ENCODE measurements at places on chromosomes 3 and 15.

- peak; percentile 2 for DNase-seq
Observed at GRCh38 chr15:91338766-91339165, 238.7 kb downstream of the SV2B start.

- no peak for DNase-seq
Observed at GRCh38 chr15:96977886-96978285, 647.4 kb downstream of the NR2F2 start.

- peak; percentile 28 for DNase-seq
Observed at GRCh38 chr15:92123962-92124656, 269.6 kb upstream of the ST8SIA2 start.

DNA sequence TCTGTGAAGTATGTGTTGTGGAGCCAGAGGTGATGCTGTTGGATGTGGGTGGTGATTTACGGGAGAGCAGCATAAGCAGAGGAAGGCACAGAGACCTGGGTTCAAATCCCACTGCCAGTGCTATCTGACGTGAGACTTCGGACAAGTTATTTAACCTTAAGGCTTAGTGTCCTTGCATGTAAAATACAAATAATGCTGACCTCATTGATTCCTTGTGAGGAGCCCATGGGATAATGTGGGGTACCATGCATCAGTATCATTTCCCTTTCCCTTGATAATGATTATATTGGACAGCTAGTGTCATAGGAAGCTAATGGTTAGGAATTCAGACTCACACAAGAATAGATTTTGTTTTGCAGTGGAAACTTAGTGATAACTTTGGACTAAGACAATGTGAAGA is 141.6 kb downstream of the SLCO3A1 start:
- no peak for DNase-seq

DNA sequence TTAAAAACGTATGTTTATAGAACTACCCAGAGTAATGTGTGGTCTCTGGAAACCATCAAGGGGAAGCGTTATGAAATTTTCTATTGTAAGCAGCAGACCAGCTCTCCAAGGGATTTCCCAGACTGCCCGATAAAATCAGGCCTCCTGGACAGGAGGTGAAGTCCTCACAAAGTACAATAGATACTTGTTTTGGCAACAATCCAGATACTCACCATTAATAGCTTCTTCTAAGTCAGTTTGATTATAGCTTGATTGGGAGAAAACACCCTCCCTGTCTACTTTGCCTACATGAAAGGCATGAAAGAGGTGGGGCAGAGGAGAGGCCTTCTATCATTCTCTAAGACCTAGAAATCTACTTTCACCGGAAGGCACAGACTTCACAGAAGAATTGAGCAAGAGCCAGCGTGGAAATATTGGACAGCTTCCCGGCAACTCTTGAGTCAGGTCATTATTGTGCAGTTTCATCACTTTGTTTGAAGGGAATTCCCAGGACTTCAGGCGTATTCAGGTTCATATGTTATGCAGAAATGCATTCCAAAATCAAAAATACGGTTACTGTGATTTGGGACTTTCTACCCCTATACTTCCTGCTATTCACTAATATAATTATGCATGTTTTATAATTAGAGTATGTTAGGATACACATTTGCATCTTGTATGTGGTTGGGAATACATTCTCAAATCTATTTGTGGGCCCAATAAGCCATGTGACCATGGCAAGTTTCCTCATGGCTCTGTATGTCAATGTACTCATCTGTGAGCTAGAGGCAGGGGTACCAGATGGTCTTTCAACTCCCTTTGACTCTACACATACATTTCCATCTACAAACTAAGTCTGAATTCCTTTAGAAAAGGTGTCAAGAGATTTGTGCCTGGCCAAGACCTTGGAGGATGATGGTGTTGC is 103.5 kb downstream of the CD47 start:
- peak; percentile 91 for DNase-seq

- DNase-seq: no peak
Observed at GRCh38 chr3:9750556-9751411, 1.0 kb downstream of the OGG1 start.

- DNase-seq: no peak
Observed at GRCh38 chr3:159727506-159727905, 261.1 kb upstream of the IL12A start.

GRCh38 chr3:15633159-15633558 is 31.6 kb downstream of the BTD start:
- no peak for DNase-seq

GRCh38 chr3:124221422-124221821 is 229.5 kb upstream of the ROPN1 start:
- peak; percentile 4 for DNase-seq

- DNase-seq: no peak
Observed at GRCh38 chr3:133872161-133872560, 23.5 kb downstream of the RAB6B start.

DNA sequence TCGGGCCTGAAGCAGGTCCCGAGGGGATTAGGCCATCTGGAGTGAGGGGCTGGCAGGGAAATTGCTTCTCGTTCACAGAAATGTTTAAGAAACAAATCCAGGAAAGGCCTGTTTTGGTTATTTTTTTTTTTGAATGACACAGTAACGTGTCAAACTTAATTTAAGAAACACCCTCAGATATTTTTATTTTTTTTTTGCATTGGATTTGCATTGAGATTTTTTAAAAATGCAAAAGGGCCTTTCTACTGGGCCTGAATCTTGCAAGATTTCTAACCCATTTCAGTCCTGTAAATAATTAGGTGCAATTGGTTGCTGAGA is 25.0 kb upstream of the KLF13 start:
- DNase-seq: no peak

DNA sequence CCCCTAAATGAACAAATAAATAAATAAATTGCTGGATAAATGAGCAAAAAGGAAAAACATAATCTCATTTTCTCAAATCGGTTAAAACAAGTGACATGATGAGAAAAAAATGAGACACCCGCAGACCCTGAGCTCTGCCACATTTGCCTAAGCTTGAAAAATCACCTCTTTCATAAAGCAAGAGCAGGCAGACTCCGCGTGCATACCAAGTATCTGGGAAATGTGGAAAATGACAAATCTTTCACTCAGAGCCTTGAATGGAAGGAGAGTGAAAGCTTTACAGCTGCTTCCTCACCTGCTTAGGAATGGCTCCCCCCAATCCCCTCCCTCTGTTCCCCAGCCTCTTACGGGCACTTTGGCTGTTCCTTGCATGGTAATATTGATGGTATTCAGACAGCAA is 355.5 kb upstream of the SUCLG2 start:
- DNase-seq: no peak

GRCh38 chr3:134077649-134078161 is 48.0 kb upstream of the SLCO2A1 start:
- no peak for DNase-seq

GRCh38 chr3:122100591-122101463 is 45.7 kb downstream of the CD86 start:
- DNase-seq: peak; percentile 30

DNA sequence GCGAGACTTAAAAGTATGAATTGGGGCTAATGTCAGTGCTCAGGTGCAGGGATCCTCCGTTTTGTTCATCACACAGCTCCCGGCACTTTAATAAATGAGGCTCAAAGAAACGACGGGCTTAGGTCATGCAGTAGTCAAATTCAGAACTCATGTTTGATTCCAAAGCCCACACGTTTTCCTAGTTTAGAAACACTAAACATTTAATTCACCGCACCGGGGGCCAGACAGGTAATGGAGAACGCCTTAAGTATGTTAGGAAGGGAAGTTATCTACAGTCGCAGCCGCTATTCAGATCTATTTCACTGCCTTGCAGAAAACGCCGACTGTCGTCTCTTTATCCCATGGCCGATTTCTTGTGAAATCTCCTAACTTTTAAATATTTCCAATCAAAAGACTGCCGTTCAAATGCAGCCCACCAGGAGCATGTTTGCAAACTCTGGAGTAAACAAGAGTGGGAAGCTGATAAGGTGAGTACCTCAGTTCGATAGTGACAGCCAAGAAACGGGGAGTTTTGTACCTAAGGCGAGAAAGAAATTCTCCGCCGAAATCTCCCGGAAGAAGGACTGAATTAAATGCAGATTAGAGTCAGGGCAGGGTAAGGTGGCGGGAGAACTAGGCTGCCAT is 569 bp downstream of the HIGD2B start:
- peak; percentile 6 for DNase-seq

DNA sequence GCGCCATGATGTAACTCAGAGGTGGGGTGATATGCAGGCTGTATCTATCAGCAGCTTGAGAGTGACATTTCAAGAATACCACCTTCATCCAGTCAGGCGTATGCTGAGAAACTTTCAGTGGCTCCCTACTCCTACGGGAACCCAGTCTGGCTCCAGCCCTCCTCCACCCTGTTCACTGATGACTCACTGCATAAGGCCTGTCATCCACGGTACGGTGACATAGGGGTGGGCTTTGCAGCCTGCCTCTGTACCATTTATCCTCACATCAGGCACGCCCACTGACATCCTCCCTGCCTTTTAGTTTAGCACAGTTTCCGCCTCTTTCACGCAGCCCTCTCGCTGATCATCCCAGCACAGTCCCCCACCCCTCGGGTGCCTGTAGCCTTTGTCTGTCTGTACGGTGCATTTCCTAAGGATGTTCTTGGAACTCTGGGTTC is 11.7 kb downstream of the PXYLP1 start:
- no peak for DNase-seq

GRCh38 chr3:126668450-126669401 is 13.8 kb upstream of the TXNRD3 start:
- DNase-seq: no peak

DNA sequence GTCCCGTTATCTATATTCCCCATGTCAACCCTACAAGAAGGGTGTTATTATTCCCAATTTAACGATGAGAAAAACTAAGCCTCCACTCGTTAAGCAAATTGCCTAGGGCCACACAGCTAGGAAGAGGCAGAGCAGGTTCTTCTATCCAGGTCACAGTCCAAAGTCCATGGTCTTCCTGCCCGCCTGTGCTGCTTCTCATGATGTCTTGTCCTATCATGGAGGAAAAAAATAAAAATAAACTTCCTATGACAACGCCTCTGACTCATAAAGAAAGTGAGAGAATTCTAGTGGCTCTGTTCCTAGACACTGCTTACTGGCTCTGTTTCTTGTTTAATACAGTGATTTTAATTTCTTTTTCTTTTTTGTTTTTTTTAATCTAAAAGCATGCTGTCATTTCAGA is 9.7 kb downstream of the COL8A1 start:
- no peak for DNase-seq

DNA sequence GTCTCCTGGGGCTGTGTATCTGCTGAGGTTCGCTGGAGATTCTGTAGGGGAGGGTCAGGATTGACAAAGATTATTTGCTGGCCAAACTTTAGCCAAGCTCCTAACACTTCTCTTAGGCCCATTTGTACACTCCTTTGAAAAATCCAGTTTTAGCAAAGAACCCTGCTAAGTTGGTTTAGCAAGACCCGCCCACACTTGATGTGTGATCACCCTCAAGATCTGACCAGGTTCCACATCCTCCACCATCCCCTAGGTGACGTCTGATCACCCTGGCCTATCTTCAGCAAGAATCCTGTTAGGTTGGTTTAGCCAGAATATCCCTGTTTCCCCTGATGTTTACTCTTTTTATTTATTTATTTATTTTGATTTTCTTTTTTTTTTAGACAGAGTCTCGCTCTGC is 14.8 kb upstream of the SLC35G2 start:
- no peak for DNase-seq

- DNase-seq: peak; percentile 56
Observed at GRCh38 chr15:22930782-22931484, 49.2 kb downstream of the CYFIP1 start.

GRCh38 chr3:63709576-63709975 is 57.1 kb downstream of the SNTN start:
- DNase-seq: no peak

- DNase-seq: no peak
Observed at GRCh38 chr15:22850055-22850454, 11.6 kb downstream of the NIPA2 start.

DNA sequence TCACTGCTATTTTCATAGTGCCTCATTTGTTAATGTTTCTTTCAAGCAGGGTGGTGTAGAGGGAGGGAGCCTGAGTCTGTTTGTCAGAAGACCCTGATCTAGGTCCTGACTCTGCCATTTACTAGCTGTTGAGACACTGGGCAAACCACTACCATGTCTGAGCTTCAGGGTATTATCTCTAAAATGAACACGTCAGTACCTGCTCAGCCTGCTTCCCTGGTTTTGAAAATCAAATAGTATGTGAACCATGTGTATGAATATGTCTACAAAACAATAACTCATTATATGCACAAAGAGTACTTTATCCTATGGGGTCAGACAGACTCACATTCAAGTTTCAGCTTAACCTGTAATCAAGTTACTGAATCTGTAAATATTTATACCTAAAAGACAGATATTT is 25.1 kb downstream of the SYNPR start:
- peak; percentile 60 for DNase-seq

GRCh38 chr15:61342390-61342789 is 113.3 kb upstream of the RORA start:
- DNase-seq: no peak

DNA sequence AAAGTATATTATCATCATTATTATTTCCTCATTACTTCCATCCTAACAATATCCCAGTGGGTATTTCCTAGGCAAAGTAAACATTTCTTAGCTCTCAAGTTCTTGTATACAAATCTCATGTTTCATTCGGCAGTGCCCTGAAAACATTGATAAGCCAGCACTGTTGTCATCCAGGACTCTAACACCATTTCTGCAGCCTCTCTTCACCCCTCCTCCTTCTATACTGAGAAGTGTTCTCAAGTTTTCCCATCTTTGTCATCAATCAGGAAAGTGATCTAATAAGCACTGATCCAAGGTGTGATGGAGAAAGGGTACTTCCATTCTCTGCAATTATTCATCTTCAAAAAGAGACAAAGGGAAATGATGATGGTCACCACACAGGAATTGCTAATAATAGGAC is 168.4 kb upstream of the CCDC54 start:
- DNase-seq: no peak

DNA sequence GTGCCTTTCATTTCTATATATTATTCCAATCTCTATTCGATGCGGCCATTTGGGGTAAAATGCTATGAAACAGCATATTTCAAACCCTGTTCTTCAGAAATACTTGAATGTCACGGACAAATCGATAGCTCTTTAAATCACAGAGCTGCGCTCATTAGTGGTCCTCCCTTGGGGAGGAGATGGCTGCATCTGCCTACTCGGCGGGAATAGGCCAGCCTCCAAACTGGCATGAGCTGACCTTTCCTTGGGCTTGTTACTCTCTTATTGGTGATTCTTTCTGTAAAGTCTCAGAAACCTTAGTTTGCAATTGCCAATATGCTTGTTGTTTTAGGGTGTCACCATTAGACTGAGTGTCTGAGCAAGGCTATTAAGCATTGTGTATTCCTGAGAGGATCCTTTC is 120.9 kb downstream of the BDH1 start:
- no peak for DNase-seq

DNA sequence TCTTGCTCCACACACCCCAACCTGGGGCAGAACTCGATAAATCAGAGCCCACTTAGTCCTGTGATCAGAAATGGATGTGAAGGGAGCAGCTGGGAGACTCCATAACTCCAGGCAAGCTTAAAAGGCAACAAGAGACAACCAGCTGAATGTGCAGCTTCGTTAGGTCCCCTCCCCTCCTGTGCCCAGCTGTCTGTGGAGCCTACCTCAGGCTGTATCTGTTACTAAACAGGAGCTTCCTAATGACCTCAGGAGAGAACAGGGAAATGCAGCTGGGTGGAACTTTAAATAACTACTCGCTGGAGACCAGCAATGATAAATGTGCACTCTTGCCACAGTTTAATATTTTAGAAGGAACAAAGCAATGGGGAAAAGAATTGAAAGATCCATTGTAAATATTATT is 25.9 kb downstream of the SLC9A9 start:
- DNase-seq: no peak

- DNase-seq: peak; percentile 76
Observed at GRCh38 chr3:157099326-157100095, 60.4 kb downstream of the CCNL1 start.
